ENCODE measurements at places on chromosomes 1 and 21.

DNA sequence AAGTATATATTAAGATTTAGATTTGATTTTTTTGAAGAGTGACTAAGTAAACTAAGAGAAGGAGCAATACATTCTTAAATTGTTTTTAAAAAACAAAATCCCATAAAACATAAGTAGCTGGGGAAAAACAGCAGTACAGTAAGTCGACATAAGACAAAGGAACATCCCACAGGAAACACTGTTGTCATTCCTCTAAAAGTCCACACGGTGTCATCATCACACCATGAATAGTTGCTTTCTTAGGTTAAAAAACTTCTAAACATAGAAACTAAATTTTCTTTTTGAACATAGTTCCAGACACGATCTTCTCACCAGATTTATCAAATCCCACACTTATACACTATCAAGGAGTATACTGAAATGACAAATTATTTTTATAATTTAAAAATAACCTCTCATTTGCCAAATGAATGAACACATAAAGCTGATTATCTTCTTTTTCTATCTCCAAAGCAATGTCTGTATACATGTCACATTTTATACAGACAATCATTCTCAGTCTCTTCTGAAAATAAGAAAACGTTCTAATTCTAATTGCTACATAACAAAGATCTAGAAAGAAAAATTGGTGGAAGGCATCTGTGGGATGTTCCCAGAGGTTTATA lies 15.8 kb downstream of the ODF2L start:
- DNase-seq, result peak; percentile 75

GRCh38 chr1:25217015-25217414 lies 15.3 kb downstream of the SYF2 start:
- no peak for DNase-seq

DNA sequence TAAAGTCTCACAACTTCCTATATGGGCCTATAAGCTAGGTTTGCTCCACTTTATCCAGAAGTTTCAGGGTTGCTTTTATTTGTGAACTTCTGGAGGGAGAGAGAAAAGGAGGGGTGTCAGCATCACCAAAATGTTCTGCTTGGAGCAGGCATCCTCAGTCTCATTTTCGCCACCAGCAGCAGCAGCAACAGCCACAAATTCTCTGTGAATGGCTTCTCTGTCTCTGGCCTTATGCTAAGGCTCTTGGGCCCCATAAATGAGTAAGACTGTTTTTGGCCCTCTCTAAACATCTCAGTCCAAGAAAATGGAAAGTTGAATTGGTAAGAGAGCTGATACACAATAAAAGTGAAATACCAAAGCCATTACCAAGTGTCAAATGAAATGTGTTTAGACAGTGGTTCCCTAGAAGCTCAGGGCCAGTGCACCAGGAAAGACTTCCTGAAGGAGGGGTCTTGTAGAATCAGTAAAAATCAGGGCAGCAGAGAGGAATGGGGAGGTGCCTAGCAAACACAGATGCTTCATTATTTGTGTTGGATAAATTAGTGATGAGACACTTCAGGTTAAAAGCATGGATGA lies 53.0 kb upstream of the SPATA6 start:
- DNase-seq, result no peak

DNA sequence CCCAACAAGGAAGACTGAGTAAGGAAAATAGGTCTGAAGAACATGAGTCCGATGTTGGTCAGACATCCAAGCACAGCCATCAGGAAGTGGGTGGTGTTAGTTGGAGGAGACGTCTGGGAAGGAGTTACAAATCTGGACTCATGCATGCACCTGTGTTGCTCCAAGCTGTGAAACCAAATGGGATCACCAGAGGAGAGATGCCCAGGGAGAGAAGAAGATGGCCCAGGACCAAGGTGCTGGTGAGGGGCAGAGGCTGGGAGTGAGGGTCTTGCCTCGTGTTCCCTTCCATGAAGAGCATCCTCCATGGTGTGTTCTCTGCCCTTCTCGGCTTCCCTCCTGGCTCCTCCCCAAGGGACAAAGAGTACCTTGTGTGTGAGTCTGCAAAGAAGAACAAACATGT lies 405.6 kb downstream of the NPHP4 start:
- no peak for DNase-seq

DNA sequence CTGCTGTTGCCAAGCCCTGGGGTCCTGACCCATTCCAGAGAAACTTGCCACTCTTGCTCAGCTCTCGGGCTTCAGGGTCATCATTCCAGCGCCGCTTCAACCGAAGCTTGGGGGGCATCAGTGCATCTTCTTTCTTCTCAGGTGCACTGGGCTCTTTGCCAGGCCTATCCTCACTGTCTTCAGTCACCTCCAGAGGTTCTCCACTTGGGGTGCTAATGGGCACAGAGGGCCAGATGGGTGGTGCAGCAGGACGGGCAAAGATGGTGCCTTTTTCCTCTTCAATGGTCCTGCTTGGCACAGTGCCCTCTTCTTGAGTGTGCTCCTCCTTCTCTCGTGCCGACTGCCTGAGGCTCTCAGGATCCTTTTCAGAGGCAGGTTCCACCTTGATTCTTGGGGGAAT lies 13.3 kb downstream of the ETV3 start:
- DNase-seq, result no peak

DNA sequence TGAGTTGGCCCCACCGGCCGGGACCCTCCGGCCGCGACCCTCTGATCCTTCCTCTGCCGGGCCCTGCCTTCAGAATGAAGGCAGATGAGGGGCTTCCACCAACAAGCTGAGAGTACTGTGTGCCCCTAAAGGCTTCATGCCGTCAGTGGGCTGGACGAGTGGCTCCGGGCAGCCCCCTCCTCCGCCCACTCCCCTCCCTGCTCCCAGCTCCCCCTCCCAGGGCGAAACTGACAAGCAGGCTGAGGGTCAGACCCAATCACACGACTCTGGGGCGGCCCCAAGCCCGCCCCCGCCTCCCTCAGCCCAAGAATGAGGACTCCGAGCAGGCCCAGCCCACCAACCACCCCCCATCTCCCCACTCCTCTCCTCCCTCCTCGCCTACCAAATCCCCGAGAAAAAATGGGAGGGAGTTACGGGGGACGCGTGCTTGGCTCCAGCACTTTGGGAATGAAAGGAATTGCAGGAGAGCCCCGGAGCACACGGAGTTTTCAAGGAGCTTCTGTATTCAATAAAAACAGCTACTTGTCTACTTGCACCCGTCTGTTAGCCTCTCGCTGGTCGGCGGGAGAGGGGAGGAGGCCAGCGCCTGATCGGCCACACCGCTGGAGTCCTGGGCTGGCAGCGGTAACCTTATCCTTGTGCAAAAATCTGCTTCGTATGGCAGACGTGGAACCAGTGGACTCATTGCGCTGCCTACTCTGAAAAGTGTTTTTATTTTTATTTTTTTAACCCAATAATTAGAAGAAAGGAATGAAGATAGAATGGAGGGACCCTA lies at the start of gene COL11A1:
Gene COL11A1, minus strand, starts transcription at position 147 of the 775 bp plus-strand sequence. CDS start 344 bp downstream, outside the sequence.
- peak; percentile 90 for DNase-seq

DNA sequence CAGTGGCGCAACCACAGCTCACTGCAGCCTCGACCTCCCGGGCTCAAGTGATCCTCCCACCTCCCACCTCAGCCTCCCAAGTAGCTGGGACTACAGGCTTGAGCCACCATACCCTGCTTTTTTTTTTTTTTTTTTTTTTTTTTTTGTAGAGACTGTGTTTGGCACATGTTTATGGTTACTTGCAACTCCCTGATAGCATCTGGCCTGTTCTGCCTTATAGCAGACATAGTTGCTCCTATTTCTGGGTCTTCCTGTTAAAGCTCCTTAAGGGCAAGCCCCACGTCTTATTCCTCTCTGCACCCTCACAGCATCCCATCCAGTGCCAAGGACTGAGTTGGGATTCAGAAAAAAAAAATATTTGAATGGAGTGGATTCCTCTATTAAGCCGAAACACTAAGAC lies 17.1 kb upstream of the CNR2 start:
- DNase-seq, result no peak

DNA sequence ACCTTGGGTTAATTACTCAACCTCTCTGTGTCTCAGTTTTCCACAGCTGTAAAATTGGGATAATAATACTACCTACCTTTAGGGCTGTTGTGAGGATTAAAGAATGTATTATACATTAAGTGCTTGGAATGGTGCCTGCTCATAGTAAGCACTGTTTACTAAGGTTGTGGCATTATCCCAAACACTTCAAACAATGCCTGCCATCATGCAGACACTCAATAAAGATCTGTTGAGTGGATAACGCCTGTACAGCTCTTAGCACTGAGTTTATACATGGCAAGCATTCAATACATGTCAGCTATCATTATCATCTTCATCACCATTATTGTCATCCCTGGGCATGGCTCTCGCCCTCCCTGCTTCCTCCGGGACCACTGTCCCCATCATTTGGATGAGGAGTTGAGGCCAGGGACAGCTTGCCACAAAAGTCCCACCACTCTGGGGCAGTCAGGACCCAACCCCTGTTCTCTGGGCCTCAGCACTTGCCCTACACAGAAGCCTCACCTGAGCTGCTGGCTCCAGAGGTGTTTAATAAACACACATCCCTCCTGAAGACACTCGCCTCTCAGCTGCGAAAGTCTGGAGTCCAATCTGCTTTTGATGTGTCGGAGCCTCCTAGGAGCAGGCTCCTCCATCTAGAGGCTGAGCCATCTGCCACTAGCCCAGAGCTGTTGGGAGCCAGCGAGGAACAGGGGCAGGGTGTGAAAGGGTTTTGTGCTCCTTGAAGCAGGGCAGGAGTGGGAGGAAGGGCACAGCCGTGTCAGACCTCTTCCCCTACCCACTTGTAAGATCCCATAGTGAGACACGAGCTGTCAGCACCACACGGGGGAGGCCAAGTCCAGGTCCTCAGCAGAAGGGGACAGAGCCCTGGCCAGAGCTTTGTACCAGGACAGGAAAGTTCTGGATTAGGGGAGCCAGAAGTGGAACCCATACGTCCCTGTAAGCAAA lies 80.9 kb upstream of the ZC3H12A start:
- no peak for DNase-seq

- no peak for DNase-seq
Measured at GRCh38 chr1:112188611-112189010, 199.1 kb upstream of the KCND3 start.

GRCh38 chr1:3247521-3248121 lies 178.6 kb downstream of the PRDM16 start:
- DNase-seq, result no peak

DNA sequence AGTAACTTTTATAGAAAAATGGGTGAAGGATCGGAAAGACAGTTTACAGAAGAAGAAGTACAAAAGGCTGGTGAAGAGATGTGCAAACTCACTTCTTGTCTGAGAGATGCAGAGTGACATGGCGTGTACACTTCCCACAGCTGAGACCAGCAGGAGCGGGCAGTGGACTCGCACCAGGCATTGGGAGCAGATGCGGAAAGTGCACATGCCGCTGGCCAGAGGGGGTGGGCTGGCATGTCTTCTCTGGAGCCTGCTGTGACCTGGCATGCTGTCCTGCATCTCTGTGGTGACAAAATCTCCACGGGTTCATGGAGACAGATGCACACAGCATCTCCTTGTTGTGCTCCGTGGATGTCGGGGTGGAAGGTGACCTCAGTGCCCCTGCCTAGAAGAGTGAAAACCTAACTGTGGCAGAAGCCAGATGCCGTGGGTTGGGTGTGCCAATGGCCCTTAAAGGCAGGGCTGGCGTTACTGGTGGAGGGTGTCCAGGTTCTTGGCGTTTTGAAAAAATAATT lies 128.6 kb upstream of the COL6A1 start:
- DNase-seq, result no peak

- no peak for DNase-seq
Measured at GRCh38 chr21:42006765-42007164, 3.4 kb downstream of the ZBTB21 start.

DNA sequence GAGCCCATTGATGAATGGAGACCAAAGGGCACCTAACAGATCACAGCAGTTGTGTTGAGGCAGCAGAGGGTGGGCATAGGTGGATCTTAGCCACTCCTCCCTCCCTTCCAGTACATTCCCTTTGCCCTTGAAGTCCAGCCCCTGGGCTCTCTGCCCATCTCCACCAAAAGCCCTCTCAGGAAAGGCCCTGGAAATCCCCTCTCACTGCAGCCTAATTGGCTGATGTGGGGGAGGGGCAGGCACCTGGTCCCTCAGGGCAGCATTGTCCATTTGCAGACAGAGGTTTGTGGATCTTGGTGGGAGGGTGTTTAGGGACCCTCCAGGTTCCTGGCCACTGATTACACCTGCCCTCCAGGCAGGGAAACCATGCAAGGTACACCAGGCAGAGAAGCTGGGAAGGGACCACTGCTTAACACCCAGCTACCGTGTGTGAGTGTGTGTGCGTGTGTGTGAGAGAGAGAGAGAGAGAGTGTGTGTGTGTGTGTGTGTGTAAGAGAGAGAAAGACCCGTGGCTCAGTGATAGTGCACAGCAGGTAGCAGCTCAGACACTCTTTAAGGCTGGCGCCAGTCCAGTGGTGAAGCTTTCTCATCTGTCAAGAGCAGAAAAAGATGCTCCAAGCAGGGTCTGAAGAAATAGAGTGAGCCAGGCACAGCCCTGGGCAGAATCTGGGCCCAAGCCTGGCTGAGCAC lies 71.1 kb downstream of the MATN1 start:
- no peak for DNase-seq

- DNase-seq, result no peak
Measured at GRCh38 chr1:205545001-205545919, 40.8 kb downstream of the CDK18 start.

DNA sequence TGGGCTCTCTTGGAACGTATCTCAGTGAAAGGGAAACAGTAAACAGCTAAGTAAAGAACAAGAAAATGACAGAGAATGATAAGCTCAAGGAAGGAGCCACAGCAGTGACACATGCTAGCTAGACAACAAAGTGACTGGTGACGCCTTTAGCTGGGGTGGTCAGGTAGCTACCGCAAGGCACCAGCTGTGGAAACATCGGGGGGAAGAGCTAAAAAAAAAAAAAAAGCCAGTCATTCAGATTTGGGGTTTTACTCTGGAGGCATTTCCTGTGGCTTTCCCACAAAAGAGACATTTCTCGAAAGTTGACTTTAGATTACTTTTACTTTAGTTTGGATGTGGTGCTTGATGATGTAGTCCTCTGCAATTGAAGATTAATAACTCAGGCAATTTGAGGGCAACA lies 2.1 kb downstream of the FHAD1 start:
- peak; percentile 5 for DNase-seq

GRCh38 chr1:159799446-159799985 lies 2.6 kb upstream of the FCRL6 start:
- DNase-seq, result no peak

- peak; percentile 33 for DNase-seq
Measured at GRCh38 chr1:198157847-198158725, 1.3 kb downstream of the NEK7 start.

DNA sequence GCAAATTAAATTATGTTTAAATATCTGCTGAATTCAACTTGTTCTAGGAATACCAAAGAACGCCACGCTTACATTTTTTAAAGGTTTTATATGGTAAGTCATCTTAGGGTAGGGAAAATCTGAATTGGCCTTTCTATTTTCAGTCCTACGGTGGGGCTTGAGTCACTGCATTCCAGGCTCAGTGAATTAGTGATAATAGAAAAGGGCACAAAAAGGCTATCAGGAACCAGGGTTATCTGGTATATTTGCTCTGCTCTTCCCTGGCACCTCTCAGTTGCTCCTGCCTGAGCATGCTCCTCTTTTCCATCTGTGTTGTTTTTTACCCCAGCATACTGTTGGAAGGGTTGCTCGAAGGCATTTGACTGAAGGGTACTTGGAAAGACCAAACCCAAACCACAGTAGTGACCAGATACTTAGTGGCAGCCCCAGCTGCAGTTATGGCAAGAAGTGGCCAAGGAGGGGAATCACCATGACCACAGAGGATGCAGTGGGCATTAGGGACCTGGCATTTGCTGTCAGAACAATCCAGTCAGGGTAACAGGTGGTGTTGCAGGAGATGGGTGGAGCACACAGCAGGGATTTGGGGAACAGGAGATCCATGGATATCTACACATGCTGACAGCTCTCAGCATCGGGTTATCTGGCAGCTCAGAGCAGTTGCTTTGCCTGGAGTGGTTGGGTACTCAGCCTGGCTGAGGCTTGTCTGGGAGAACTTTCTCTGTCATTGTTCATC lies 2.3 kb downstream of the OVAAL start:
- peak; percentile 64 for DNase-seq
